ENCODE measurements at places on chromosomes 11 and 22.

DNA sequence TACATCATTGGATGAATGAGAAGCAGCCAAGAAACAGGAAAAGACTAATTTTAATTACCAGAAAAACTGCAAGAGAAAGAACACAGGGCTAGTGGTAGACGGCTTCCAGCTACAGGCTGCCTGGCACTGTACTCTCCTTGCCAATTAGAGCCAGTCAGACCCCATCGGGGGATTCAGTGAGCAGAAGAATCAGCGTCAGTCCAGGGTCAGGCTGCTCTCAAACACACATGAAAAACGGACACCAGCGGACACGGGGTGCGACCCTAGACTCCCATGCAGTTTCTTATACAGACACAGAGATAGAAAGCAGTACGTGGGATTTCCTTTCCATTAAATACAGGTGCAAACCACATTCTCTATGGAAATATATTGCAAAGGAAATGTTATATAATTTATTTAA is 1.1 kb upstream of the CNTN5 start:
- DNase-seq = no peak

DNA sequence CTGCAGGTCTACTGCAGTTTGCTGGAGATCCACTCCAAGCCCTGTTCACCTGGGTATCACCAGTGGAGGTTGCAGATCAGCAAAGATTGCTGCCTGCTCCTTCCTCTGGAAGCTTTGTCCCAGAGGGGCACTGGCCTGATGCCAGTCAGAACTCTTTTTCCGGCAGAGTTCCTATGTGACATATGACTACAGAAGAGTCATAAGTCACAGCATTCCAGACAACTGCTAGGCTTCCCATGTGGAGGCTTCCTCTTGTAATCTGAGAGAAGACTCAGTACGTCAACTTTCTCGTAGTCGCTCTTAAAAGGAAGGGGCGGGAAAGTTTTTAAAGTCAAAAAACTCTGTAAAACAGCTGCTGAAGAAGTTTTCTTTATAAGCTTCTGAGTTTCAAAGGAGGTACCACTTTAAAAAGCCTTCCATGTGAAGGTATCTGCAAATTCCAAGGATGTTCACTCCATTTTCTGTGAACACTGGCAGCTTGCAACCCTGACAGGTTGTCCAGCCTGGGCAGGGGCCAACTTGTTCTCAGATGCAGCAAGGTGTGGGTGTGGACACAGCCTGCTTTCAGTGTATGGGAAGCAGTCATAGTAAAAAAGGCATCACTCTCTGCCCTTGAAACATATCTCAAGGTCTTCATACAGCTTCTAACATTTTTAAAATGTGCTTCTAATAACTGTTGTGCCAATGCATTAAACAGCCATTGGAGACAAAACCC is 97.8 kb downstream of the ME3 start:
- DNase-seq = no peak

DNA sequence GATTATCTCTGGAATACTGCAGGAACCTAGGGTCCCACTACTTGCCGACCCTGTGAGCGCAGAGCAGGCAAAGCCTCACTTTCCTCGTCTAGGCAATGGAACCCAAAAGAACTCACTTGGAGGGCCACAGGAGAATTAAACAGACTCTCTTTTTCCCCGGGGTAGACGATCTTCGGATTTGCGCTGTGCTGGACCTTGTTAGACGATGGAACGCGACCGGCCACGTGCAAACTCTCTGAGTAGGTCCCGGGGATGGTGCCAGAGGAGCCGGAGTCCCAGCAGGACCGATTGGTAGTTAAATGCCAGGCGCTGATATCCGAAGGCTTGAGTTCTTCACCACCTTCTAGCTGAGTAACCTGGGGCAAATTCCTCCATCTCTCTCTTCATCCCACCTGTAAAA is 1.0 kb upstream of the SLC1A2 start:
- no peak for DNase-seq

GRCh38 chr11:88164806-88165585 is 10.2 kb downstream of the RAB38 start:
- DNase-seq = no peak

DNA sequence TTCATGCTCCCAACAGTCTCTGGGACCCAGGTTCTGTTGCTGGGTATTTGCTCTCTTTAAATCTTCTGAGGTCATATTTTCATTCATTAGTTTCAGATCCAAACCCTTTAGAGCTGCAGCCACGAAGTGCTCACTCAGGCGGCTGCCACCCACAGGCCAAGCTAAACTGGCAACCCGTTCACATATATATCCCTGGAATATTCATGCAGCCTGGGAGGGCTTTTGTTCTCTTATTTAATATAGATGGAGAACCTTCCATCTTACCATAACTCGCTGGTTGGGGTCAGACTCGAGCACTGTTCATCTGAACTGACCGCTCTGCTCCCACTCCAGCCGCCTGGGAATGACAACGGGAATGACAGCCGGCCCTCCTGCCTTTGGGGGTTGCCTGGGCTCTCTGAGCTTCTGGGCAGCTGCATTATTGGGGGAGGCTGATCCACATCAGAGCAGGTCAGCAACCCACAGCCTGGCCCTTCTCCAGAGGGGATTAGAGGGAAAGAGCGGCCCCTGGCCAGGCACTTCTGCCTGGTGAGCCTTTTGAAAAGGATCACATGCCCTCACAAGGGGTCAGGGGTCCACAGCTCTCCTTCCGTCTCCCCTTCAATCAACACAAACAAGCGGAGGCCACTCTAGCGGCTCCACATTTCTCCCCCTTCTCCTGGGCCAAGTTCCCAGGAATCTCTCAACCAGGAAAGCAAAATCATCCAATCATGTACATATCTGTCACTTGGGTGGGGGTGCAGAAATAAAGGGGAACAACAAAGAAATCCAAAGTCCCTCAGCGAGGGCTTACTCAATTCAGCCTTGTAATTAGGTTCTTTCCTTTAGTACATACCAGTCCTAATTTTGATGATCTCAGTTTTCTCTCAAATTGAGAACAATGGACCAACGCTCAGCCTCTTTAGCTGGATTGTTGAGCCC is 11.8 kb downstream of the TMEM184B start:
- no peak for DNase-seq

DNA sequence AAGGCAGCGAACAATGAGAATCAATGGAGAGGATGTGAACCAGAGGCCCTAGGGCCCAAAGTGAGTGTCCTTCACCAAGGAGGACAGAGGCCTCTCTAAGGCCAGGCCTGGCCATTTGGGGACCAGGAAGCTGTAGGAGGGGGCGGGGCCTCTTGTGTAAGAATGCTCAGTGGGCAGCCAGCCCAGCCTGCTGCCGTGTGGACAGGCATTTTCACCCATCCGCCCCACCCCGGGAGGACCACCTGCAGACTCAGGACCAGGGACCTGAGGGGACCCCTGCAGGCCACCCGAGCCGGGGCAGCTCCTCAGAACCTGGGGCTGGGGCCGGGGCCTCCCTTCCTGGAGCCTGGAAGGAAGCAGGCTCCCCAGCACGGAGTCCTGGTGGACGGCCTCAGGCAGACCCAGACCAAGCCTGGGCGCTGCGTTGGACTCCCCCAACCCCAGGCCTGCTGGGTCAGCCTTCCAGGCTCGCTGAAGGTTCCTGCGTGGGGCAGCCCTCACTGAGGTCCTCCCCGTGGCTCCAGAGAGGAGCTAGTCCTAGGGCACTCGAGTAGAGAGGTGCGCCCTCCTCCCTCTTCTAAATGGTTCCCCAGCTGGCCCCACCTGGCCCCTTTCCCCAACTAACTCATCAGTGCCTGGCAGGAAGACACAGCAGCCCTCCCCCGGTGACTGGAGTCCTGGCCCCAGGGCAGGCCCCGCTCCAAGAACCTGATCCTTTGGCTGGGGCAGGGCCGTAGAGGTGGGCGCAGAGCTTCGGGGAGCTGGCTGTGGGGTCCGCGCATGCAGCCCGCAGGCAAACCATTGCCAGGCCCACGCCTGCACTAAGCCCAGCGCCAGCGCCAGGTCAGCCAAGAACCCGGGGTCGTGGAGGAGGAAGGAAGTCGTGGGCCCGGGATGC is 1.5 kb upstream of the TRABD start:
- no peak for DNase-seq

GRCh38 chr11:15289723-15290122 is 175.0 kb downstream of the INSC start:
- DNase-seq = no peak

DNA sequence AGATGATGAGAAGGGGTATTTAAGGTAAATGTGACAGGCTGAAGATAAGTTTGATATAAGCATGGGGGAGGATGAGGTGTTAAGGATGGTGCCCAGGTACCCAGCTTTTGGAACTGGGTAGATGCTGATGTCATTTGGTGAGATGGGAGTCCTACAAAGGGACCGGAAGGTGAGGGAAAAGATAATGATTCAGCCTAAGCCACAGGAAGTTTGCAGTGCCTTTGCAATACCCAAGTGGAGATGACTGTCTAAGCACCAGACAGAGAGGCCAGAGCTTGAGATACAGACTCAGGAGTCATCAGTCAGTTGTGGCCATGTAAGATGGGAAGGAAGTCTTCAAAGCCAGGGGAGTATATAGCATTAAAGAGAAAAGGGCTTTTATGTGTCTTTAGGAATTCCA is 30.0 kb upstream of the SMCO4 start:
- no peak for DNase-seq

- no peak for DNase-seq
These were observed 363.3 kb upstream of the CCDC90B start for GRCh38 chr11:83649528-83649855.

GRCh38 chr22:50660306-50660705 is 12.3 kb upstream of the SHANK3 start:
- no peak for DNase-seq

- no peak for DNase-seq
These were observed 101.5 kb upstream of the NNMT start for GRCh38 chr11:114194702-114195101.

GRCh38 chr11:30360741-30361140 is 37.8 kb downstream of the ARL14EP start:
- no peak for DNase-seq

GRCh38 chr22:38674888-38675287 is 6.9 kb upstream of the TOMM22 start:
- no peak for DNase-seq

- no peak for DNase-seq
These were observed 264.4 kb downstream of the DDX10 start for GRCh38 chr11:108929241-108929640.

GRCh38 chr11:79437981-79438630 is 2.7 kb downstream of the TENM4 start:
- no peak for DNase-seq

DNA sequence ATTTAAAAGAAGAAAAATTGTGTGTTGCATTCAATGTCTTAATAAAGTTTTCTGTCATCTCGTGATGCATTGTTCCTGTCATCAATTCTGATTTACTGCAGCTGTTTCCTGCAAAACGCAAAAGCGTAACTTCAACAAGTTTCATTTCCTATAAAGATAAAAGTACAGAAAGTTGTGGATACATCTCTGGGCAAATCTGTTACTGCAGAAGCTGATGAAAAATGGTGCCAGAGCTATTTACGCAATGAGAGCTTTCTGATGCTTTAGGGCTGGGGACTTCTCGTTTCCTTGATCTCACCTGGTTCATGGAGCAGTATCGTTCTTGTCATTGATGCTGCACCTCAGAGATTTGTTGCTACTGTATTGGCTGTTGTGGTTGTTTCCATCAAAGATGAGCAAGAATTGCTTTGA is 15.5 kb upstream of the MS4A12 start:
- DNase-seq = no peak

DNA sequence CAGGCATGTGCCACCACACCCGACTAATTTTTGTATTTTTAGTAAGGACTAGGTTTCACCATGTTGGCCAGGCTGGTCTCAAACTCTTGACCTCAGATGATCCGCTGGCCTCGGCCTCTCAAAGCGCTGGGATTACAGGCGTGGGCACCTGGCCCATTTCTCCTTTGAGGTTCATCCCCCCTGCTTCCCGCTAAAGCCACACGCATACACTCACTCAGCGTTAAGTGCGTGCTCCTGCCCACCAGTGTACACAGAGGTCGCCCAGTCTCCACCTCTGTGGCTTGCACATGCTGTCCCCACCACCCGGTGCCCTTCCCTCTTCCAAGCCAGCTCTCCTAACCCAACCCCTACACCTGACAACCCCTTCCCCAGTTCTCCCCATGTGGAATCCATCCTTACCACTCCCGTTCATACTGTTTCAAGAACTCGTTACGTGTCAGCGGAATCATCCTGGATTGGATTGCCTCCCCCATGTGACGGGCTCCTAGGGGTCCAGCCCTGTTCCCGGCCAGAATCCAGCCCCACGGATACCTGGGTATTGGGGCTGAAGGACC is 15.7 kb upstream of the CYTH4 start:
- DNase-seq = no peak

Measured in activated CD4-positive, CD25-positive, alpha-beta regulatory T cell (primary cell).